ENCODE measurements at places on chromosomes 7 and 10.

GRCh38 chr7:44973610-44974401 is 5.0 kb downstream of the MYO1G start:
- H3K36me3 ChIP-seq: peaks cover 99% of the 10 kb centered on the region
- DNase-seq: peak; percentile 67
- H3K27ac ChIP-seq: peak overlapping the region; percentile 100
- H3K4me3 ChIP-seq: no peak overlapping the region

- H3K4me1 ChIP-seq: peaks cover 14% of the 10 kb centered on the region
- no peak overlapping the region for H3K27ac ChIP-seq
- no peak for DNase-seq
- H3K27me3 ChIP-seq: peaks cover 47% of the 10 kb centered on the region
Observed at GRCh38 chr7:138979226-138979979, 1.8 kb downstream of the KIAA1549 start.

DNA sequence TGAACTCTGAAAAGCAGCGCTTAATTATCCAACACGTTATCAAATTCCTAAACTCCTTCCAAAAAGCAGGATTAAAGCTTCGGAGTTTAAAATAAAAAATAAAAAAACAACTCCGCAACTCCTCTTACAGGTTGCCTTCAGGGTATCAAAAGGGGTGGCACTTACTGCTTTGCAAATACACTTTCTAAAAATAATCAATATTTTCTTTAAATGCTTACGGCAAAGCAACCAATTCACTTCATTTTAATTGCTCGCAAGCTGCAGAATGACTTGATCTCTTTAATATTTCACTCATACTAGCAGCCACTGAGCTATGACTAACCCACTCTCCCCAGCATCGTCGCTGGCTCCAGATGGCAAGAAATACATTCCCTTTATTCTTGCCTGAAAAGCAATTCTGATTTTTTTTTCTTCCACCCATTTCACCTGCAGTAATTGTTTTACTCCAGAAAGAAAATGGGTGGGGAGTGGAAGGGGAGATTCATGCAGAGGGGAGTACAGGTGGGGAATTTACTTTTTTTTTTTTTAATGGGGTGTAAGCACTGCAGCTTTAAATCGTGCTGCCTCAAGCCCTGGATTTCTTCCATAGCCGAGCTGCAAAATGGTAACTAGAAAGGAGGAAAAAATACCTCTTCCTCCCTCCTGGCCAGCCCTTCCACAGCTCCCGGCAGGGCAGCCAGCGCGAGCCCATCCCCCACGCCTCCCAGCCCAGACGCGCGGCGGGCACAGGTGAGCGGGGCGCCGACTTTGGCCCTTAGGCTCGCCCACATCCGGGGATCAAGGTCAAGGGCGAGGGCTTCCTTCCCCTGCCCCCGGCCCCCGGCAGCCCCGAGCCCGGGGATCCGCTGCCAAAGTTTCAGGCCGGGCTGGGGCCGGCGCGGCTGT is 54.2 kb upstream of the FHIP2A start:
- peak; percentile 39 for DNase-seq
- H3K27me3 ChIP-seq: peaks cover 65% of the 10 kb centered on the region
- peak overlapping the region; percentile 71 for H3K4me3 ChIP-seq
- H3K36me3 ChIP-seq: no peaks in the 10 kb centered on the region
- H3K4me1 ChIP-seq: peaks cover 12% of the 10 kb centered on the region

- no peaks in the 10 kb centered on the region for H3K36me3 ChIP-seq
- DNase-seq: no peak
- H3K27me3 ChIP-seq: peaks cover 13% of the 10 kb centered on the region
Observed at GRCh38 chr7:21618706-21619105, 75.9 kb downstream of the DNAH11 start.

DNA sequence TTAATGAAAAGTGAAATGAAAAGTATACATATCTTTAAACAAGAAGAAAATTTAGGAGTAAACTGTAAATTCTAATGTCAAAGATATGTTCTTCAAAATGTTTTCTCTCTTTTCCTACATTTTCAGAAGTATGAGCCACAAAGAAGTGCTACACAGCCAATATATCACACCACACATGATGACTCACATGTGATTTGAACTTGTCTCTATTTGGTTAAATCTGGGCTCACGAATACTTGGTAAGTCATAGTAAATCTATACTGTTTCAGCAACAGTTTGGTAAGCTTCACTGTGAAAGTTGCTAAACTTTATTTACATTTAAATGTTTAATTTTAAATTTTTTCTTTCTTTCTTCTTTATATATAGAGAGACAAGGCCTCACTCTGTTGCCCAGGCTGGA is 380.6 kb upstream of the IGFBP3 start:
- H3K27ac ChIP-seq: no peak overlapping the region
- H3K4me3 ChIP-seq: no peak overlapping the region
- DNase-seq: no peak
- no peaks in the 10 kb centered on the region for H3K36me3 ChIP-seq

DNA sequence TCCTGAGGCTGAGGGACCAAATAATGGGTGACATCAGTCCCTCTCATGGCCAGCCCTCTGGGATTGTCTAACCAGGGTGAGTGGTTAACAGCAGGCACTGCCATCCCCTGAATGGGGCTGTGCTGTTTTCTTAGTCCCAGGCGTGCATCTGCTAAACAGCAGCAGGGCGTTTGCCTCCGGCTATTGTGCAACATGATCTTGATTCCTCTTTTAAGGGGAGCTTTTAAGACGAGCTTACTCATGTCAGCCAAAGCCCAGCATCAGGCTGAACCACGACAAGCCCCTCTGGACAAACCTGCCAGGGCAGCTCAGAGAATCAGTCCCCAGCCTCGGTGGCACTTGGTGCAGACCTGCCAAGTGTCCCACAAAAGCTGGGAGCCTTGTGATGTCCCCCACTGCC is 16.2 kb upstream of the IGFBP3 start:
- peaks cover 4% of the 10 kb centered on the region for H3K36me3 ChIP-seq
- DNase-seq: no peak
- H3K27me3 ChIP-seq: peaks cover 17% of the 10 kb centered on the region
- H3K4me3 ChIP-seq: no peak overlapping the region
- peaks cover 17% of the 10 kb centered on the region for H3K4me1 ChIP-seq
- H3K27ac ChIP-seq: no peak overlapping the region

DNA sequence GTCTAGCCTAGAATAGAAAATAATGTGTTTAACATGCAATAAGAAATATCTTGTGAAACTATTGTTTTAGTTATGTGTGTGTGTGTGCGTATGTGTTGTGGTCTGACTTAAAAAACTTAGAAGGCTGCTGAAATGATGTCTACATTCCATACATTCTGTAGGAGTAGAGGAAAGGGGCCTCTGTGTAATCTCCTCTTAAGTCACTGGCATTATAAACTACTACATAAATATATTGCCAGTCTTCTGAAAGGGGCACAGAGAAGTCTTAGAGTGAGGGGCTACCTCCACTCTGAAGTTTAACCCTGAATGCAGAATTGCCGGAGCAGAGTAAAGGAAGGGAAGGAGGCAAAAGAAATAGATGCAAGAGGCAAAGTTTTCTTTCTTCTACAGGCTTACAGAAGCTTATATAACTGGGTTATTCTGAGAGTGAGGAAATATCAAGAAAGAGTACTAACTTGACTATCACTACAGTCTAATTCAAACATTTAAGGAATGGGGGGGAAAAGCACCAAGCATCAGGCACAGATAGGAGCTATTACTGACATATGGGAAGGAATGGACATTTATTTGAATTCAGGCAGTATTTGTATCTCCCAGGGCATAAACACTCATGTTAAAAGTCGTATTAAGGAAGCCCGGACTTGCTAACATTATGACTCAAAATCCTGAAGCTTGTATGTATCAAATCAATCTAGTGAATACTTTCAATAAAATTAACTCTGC is 75.7 kb downstream of the DNAJC1 start:
- no peak overlapping the region for H3K4me3 ChIP-seq
- no peaks in the 10 kb centered on the region for H3K27me3 ChIP-seq
- H3K27ac ChIP-seq: no peak overlapping the region
- no peak for DNase-seq
- peaks cover 10% of the 10 kb centered on the region for H3K36me3 ChIP-seq

DNA sequence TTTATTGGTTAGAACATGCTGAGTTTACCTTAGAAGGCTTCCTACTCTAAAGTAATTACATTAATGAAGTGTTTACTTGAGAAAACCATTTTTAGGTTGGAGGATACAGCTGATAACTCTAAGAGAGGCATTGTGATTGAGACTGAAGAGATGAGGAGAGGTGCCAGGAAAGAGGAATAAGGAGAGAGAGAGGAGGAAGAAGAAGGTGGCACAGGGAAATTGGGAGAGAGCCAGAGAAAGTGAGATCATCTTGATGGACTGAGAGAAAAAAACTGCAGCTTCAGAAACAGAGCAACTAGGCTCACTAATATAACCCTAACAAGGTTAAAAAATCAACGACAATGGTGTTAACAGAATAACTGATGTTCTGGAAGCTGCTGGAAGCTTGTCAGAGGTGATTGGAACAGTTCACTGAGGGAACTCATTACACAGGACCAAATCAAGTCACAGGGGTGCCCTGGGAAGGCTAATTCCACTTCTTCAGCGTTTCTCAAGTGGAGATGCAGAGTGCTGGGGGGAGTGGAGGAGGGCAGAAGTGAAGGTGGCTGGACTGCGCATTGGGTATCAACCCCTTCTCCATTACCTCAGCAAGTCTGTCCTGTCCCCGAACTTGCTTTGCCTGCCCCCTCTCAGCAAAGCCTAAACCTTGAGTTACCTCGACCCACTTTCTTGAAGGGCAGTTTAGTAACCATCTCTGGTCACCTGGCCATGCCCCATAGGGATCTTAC is 6.9 kb upstream of the SORBS1 start:
- H3K27ac ChIP-seq: no peak overlapping the region
- no peaks in the 10 kb centered on the region for H3K4me1 ChIP-seq
- peaks cover 2% of the 10 kb centered on the region for H3K27me3 ChIP-seq
- no peak for DNase-seq
- H3K4me3 ChIP-seq: no peak overlapping the region

DNA sequence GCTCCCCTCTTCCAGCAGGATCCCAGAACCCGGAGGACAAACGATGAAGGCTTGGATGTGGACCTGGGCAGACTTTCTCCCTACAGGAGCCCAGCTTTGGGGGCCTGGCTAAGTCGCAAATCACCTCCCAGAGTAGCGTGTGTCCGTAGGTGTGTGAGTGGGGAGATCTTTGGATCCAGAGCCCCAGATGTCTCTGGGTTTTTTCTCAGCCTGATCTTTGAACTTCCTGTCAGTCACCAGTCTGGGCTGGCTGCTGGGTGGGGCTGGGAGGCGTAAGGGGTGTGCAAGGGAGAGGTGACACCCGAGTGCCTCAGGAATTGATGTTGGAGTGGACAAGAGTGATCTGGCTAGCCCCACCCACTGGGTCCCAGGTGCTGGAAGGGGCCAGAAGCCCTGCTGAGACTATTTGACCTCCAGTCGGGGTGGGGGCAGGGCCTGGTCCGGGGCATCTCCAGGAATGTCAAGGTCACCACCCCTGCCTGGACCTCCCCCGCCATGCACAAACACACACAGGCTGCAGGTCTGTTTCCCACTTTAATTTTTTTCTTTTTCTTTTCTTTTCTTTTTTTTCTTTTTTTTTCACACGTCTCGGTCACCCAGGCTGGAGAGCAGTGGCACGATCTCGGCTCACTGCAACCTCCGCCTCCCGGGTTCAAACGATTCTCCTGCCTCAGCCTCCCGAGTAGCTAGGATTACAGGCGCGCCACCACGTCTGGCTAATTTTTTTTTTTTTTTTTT is at the start of gene MOGAT3:
Gene MOGAT3, minus strand, starts transcription at position 175 of the 738 bp plus-strand sequence. CDS start 182 bp downstream, outside the sequence.
- H3K36me3 ChIP-seq: peaks cover 3% of the 10 kb centered on the region
- peaks cover 43% of the 10 kb centered on the region for H3K27me3 ChIP-seq
- DNase-seq: no peak
- no peak within 1 kb of the TSS for H3K4me3 ChIP-seq
- H3K4me1 ChIP-seq: peaks cover 14% of the 10 kb centered on the region

DNA sequence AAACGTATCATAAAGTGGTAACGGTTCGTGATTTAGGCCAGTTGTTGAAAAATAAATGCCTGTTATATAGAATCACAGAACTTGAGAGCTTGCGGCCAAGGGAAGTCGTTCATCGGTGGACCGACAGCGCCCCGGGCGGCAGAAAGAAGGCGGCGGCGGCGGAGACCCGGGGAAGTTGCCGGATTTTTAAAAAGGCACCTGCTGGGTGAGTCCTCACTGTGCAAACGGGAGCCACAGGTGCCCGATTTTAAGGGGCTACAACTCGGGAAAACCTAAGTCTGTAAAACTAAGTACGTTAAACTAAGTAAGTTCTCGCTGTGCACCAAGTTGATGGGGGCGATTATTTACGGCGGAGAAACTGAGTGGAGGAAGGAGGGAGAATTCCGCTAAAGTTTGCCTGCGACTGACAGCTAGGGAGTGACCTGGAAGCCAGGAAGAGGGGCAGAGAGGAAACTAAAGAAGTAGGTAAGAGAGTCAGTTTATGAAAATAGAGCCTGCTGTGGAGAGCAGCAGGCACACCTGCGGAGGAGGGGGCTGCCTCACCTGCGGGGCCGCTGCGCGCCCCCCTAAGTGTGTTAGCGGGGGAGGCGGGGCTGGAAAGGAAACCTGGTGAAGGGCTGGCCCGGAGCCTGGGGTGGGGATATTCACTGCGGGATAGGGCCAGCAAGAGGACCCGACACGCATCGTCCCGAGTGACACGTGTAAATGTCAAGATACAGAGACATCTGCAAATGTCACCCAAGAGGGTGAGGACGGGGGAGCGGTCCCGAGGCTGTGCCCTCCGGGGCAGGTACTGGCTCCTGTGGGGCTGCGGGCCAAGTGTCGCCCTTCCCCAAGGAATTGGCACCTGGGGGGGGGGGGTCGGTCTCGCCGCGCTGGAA is 996 bp downstream of the ADAM12 start:
- no peaks in the 10 kb centered on the region for H3K36me3 ChIP-seq
- H3K4me3 ChIP-seq: peak overlapping the region; percentile 58
- no peak overlapping the region for H3K27ac ChIP-seq

- no peaks in the 10 kb centered on the region for H3K4me1 ChIP-seq
- no peak overlapping the region for H3K27ac ChIP-seq
- DNase-seq: no peak
- no peaks in the 10 kb centered on the region for H3K36me3 ChIP-seq
- H3K4me3 ChIP-seq: no peak overlapping the region
Observed at GRCh38 chr10:77592946-77593636, 44.5 kb downstream of the KCNMA1 start.

DNA sequence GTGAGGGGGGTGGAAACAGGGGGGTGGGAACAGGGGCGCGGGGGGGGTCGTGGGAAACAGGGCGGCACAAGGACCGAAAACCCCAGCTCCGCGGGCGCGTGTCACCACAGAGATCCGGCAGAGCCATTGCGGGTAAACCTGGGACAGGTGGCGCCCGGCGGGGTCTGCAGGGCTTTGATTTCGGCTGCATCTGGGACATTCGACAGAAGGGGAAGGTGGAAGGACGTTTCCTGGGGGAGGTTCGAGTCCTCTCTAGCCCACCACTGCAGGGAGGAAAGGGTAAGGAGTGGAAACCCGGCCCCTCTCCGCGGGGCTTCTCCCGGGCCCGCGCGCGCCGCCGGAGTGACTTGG is 7.5 kb downstream of the NKX2-3 start:
- no peaks in the 10 kb centered on the region for H3K36me3 ChIP-seq
- H3K4me1 ChIP-seq: peaks cover 12% of the 10 kb centered on the region
- no peak for DNase-seq
- H3K27me3 ChIP-seq: peaks cover 91% of the 10 kb centered on the region
- no peak overlapping the region for H3K27ac ChIP-seq

GRCh38 chr7:64574540-64575099 is 11.7 kb upstream of the ZNF680 start:
- H3K4me1 ChIP-seq: peaks cover 8% of the 10 kb centered on the region
- H3K27me3 ChIP-seq: peaks cover 22% of the 10 kb centered on the region
- no peak overlapping the region for H3K27ac ChIP-seq
- H3K4me3 ChIP-seq: peak overlapping the region; percentile 47
- DNase-seq: no peak
- peaks cover 7% of the 10 kb centered on the region for H3K36me3 ChIP-seq

- H3K27me3 ChIP-seq: peaks cover 54% of the 10 kb centered on the region
- H3K4me3 ChIP-seq: no peak overlapping the region
- H3K27ac ChIP-seq: no peak overlapping the region
- DNase-seq: no peak
- H3K4me1 ChIP-seq: no peaks in the 10 kb centered on the region
- no peaks in the 10 kb centered on the region for H3K36me3 ChIP-seq
Observed at GRCh38 chr7:142275028-142275427, 17.2 kb upstream of the PRSS58 start.

Measured in activated T-cell treated with anti-CD3 and anti-CD28 coated beads, Interleukin-2, amount 50 U/mL, for 24 hours (primary cell).